Stimulated activated CD4-positive, alpha-beta T cell treated with anti-CD3 and anti-CD28 coated beads, TNF-alpha, amount 100 ng/mL, for 48 hours (primary cell): ENCODE measurements at places on chromosomes 1 and 21.

- no peak for DNase-seq
These were observed 322.9 kb downstream of the SETD4 start for GRCh38 chr21:35737449-35737848.

DNA sequence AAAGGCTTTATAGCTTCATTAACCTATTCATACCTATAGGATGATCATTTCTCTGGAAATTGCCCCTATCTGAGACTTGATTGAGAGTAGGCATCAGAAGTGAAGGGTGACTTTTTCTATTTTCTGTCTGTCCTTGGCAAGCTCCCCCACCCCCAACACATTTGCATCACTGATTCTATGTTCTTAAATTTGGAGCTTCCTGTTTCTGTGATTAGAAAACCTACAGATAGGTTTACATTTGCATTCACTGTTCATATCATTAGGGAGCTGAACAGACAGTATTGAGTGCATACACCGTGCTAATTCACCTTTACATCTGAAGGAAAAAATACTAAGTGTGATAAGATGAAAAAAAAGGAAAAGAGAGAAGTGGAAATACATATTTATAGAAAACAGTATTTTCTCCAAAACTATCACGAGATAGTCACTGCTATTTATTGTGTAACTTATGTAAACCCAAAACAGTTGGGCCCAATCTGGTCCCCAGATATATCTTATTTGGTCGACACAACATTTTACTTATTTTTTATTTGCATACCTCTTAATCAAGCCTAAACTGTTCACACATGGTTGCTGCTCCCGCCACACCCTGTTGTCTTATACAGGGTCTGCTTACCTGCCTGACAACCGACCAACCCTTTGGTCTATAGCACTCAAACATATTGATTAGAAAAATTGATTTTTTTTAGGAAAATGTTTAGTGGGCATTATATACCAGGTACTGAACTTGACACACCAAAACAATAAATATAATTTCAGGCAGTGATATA, 218.8 kb downstream of the NTNG1 start:
- DNase-seq, result no peak

DNA sequence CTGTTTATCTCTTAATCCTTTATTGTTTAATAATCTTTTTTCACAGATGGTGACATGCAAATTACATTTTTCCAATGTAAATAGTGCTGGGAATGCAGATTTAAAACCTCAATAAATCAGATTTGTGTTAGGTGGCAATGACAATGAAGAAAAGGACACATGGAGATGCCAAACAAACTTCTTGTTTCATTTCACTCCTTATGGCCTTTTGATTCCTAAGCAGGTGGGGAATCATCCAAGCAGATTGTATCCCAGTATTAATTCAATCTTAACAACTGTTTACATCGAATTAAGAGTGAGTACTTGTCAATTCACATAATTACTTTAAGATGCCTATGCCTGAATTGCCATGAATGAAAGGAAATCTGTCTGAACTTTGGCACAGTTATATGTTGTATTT, 98.9 kb upstream of the RGS18 start:
- no peak for DNase-seq

- no peak for DNase-seq
These were observed 36.5 kb downstream of the RLF start for GRCh38 chr1:40197656-40198055.

DNA sequence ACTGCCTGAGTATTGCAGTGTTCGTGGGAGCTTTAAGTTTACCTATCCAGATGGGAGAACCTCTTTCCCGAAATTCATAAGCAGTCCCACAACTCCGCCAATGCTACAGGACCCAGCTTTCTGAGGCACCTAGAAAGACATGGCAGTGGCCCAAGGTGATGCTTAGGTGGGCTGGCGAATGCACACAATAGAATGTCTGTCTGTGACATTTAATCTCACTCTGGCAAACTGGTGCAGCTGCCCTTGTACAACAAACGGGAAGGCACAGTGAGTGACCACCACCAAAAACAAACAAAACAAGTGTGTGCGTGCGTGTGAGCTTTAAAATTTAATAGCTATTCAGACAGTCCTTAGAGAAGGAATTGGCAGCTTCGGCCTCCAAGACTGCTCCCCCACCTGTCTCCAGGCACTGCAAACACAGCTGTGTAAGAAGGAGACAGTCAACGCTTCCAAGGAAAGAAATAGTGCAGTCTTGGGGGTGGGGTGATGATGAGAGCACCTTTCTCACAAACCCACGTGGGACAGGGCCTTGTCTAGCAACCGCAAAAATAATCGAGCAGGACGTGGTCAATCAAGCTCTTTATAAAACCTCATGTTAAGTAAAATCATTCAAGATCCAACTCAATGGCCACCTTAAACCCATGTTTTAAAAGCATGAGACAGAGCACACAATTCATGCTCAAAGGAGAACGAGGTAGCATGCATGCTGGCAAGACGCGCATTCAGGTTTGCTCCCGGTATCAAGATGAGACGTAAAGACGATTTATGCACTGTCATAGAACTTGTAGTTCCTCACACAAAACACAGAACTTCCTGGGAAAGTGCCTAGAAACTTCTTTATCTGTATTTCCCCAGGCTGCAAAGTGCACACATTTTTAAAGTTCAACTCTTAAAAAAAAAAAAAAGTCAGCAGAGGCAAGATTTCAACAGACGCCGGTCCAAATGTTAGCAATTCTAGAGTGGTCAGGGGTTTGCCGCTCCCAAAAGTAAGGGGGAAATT, 84.1 kb downstream of the TM2D1 start:
- DNase-seq, result no peak

DNA sequence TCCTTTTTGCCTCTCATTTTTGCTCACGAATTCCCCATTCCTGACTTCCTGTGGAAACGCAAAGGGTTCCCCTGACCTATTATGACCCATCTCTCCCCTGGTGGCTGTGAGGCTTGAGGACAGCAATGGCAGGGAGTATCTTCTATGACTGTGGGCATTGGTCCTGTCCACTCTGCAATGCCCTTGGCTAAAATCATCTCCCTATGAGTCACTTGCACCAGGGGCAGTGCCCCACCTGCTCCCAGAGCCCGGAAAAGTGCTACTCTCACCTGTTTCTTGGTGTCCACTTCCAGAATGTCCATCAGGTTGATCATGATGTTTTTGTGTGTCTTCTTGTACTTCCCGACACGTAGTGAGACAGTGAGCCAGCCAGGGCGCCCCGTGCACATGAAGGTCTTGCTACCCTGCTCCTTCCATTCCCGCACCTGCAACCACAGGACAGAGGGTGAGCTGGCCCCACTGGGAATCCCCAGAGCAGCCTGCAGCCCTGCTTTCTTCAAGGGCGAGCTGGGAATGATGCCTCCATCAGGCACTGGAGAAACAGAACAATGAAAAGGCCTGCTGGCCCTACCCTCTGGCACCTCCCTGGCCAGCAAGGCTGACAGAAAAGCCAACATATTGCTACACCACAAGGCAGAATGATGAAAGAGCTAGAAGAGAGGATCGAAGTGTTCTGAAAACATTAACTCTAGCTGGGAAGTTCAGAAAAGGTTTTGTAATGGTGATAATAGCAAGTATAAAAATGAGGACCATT, 3.5 kb downstream of the DHCR24 start:
- no peak for DNase-seq

- DNase-seq, result no peak
These were observed 473.3 kb downstream of the MRPL39 start for GRCh38 chr21:25133939-25134338.
